ENCODE measurements at places on chromosomes 12 and 14.

- no peak for DNase-seq
These were observed 6.0 kb upstream of the CPNE6 start for GRCh38 chr14:24065408-24065807.

- DNase-seq, result peak; percentile 15
These were observed 678.4 kb downstream of the MED13L start for GRCh38 chr12:115598871-115599811.

- no peak for DNase-seq
These were observed 8.3 kb downstream of the XPOT start for GRCh38 chr12:64412459-64412858.

GRCh38 chr14:80602946-80603345, 338.6 kb downstream of the CEP128 start:
- no peak for DNase-seq
